ENCODE measurements at places on chromosomes 16 and 17. TPM values are rescaled to one million over a fixed set of nuclear protein-coding genes. Genes with fewer than 3 reads are reported as not detected.

DNA sequence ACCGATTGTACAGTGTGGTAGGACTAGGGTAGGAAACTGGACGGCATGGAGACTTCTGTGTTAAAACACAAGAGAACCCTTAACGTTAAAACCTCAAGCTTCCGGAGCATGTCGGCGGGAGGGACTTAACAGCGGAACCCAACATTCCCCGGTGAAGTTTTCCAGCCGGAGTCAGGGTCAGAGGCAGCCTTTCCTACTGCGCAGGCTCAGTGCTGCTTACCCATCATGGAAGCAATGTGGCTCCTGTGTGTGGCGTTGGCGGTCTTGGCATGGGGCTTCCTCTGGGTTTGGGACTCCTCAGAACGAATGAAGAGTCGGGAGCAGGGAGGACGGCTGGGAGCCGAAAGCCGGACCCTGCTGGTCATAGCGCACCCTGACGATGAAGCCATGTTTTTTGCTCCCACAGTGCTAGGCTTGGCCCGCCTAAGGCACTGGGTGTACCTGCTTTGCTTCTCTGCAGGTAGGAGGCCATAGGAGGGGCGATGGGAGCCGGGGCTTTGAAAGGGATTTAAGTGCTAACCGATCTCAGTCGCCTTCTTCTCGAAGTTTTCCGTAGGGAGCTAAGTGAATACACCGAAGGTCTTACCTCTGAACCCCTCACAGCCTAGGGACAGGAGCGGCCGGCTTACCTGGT is at the start of gene PIGL:
Gene PIGL (plus strand): TSS at position 209 of the 634 bp plus-strand sequence. CDS start 17 bp downstream, at position 226.
- peak; percentile 93 for DNase-seq

DNA sequence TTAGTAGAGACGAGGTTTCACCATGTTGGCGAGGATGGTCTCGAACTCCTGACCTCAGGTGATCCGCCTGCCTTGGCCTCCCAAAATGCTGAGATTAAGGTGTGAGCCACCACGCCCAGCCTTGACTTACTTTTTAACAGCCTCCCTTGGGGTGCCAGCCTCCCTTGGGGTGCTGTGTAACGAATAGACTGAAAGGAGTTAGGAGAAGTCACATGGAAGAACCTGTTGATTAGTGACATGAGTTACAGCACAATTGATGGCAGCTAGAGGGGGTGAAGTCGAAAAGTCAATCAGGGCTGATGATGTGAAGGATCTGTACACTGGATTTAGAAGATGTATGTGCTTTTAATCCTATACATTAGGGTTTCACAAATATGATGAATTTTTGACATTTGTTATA is 39.4 kb upstream of the CDR2 start:
- DNase-seq, result no peak

DNA sequence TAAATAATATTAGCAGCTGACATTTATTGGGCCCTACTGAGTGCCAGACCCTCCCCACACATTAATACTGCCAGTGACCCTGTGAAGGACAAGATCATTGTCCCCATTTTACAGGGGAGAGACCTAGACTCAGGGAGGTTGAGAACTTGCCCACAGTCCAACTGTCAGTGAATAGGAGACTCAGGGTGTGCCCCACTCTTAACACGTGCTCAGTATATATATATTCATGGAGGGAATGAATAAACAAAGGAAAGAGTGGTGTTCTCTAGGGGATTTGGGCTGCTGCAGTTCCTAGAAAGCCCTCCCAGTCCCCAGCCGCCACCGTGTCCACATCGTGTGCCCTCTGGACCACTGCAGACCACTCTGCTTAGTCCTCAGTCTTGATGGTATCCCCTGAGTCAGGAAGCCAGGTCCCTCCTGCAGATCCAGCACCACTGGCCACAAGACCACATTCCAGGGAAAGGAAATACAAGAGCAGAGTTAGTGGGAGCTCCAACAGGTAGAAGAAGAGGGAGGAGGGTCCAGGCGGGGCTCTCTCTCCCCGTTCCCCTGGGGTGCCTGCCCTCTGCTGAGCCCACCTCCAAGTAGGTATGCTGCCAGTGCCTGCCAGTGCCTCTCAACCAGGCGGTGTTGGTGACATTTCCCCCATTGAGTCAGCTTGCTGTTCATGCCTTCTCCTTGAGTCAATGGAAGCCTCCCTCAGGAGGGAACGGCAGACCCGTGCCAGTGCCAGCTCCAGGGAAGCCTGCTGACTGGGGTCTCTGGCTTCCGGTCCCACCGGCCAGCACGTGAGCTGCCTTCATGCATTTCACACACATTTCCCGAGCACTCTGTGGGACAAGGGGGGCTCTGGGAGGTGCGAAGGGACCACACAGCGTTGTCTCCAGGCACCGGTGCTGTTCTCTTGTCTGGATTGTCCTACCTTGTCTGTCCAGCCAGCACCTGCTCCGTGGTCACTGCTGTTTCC is 75.6 kb downstream of the GNAO1 start:
- no peak for DNase-seq

- peak; percentile 40 for DNase-seq
Observed at GRCh38 chr16:84511831-84512230, 7.4 kb upstream of the MEAK7 start.

The DPEP3 gene
- polyA plus RNA-seq, result not detected

DNA sequence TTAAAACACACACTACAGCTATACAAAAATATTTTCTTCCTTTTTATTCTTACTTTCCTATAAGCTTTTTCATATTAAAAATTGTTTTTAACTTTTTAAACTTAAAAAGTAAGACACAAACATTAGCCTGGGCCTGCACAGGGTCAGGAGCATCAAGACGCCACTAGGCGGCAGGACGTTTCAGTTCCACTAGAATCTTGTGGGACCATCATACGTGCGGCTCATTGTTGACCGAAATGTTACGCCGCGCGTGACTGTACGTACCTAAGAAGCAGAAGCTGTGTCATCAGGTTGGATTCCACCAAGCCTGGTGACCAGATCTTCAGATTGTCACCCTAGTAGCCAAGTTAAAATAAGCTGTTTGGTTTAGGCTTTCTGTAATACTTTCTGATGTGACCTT is 47.1 kb downstream of the USP10 start:
- DNase-seq, result no peak

DNA sequence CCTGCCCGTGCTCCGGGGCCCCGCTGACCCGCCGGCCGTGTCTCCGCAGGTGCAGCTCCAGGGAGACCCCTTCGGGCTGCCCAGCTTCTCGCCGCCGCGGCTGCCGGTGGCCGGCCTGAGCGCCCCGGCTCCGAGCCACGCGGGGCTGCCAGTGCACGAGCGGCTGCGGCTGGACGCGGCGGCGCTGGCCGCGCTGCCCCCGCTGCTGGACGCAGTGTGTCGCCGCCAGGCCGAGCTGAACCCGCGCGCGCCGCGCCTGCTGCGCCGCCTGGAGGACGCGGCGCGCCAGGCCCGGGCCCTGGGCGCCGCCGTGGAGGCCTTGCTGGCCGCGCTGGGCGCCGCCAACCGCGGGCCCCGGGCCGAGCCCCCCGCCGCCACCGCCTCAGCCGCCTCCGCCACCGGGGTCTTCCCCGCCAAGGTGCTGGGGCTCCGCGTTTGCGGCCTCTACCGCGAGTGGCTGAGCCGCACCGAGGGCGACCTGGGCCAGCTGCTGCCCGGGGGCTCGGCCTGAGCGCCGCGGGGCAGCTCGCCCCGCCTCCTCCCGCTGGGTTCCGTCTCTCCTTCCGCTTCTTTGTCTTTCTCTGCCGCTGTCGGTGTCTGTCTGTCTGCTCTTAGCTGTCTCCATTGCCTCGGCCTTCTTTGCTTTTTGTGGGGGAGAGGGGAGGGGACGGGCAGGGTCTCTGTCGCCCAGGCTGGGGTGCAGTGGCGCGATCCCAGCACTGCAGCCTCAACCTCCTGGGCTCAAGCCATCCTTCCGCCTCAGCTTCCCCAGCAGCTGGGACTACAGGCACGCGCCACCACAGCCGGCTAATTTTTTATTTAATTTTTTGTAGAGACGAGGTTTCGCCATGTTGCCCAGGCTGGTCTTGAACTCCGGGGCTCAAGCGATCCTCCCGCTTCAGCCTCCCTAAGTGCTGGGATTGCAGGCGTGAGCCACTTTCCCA is 5.9 kb downstream of the CTF1 start:
- DNase-seq, result peak; percentile 74

The NPIPB13 gene
- 3.5 TPM for polyA plus RNA-seq

- no peak for DNase-seq
Observed at GRCh38 chr16:17529982-17530760, 59.4 kb upstream of the XYLT1 start.

DNA sequence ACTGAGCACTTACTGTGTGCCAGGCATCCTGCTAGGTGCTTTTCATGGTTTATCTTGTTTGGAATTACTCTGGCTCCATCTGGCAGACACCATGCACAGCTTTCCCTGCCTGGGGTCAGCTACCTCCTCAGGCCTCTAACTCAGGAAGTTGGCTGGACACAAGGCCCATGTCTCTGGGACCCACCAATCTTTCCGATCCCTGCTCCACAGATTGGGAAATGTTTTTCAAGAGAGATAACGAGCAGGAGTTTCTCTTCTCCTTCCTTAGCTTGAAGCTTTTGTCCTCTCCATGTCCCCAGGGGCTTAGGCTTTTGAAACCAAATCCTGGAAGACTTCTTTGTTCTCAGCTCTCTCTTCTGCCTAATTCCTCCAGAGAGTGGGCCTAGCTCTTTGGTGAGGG is 11.5 kb upstream of the ELAC2 start:
- no peak for DNase-seq

DNA sequence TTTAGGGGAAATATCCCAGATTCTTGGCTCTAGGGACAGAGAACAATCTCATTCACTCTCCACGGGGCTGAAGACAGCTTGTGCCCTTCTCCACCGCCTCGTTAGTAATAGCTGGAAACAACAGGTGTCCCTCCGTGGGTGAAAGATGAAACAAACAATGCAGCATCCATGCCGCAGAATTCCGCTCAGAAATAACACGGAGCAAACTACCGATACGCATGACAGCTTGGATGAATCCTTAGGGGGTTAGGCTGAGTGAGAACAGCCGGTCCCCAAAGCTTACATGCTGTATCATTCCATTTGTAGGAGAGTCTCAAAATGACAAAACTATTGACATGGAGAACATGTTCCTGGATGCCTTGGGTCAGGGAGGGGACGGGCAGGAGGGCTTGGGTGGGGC is 29.4 kb upstream of the CACNG1 start:
- DNase-seq, result no peak

DNA sequence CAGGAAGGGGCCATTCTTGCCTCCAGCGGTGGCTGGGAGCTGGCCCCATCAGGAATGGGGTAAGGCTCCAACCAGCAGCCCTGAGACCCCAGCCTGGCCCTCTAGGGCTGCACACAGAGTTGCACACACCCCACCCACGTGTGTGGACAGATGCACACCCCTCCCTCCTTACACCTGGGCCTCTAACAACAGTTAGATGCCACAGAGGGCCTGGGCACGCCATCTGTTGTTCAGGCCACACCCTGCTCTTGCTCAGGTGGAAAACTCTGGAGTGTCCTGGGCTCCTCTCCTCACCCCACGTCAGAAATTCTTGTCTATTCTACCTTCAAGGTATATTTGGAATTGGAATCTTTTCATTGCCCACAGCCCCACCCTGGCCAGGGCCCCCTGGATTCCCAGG is 13.3 kb upstream of the RAI1 start:
- no peak for DNase-seq

The PITPNC1 gene
- polyA plus RNA-seq, result 7.0 TPM

The ADAM11 gene
- polyA plus RNA-seq, result 9.3 TPM

DNA sequence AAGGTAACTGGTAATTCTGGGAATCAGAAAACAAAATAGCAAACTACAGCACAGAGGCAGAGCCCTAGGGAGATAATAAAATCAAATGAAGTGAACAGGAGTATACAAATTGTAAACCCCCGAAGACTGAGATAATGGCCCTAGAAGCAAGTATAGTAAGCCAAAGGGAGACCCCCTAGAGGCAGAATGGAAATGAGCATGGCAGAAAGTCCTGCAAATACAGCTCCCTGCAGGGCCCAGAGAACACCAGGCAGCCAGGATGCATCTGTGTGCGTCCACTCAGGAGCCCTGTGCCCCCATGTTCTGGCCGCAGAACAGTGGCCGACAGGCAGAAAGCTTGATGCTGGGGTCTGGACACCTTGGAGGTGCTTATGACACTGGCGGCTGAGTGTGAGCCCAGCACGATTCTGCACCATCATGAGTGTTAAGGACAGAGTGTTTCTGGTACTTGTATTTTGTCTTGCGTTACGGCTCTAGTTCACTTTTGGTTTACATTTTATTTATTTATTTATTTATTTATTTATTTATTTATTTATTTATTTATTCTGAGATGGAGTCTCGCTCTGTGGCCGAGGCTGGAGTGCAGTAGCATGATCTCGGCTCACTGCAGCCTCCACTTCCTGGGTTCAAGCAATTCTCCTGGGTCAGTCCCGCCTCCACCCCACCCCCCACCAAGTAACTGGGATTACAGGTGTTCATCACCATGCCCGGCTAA is 48.7 kb downstream of the RGS9 start:
- no peak for DNase-seq

- DNase-seq, result no peak
Observed at GRCh38 chr16:20940871-20941635, 40.5 kb downstream of the LYRM1 start.

GRCh38 chr16:30567160-30567990 is 4.1 kb downstream of the ZNF688 start:
- no peak for DNase-seq

The MATCAP1 gene
- 10.2 TPM for polyA plus RNA-seq

- DNase-seq, result no peak
Observed at GRCh38 chr16:54817940-54818574, 112.6 kb upstream of the IRX5 start.

DNA sequence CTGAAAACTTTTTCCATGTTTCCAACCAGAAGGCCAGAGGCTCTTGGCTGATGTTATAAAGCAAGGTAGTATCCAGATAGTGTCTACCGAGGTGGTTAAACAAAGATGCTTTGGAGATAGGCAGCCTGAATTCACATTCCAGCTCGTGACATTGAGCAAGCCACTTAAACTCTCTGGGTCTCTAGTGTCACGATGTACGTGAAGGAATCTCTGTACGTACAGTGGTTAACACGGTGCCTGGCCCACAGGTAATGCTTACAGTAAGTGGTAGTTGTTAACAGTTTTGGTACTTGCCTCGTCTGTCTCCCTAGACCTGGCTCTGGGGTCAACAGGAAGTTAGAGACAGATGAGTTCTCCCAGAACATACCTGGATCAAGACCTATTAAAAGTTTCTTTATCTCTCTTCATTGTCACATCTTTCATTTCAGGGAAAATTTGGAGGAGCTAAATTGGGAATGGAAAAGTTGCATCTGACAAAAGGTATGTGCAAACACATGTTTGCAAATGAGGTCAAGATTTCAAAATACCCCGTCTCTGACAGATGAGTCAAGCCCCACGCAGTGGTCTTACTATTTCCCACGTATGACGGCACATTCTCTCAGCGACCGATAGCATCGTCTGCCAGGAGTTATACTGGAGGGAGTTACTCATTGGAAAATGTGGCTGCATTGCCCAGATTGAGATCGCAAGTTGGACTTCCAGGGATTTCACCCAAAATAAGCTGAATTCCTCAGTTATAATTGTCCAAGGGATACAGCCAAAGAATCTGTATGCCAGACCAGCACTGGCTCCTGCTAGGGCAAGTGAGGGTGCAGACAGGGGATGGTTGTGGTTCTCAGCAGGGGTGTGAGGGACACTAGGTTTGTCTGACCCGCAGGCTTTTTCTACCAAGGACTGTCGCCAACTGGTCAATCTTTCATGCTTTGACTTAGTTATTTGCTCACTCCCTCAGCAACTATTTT is 18.9 kb upstream of the MYH10 start:
- DNase-seq, result peak; percentile 62

The WNT3 gene
- 0.50 TPM for polyA plus RNA-seq

The CCR7 gene
- polyA plus RNA-seq, result 0.35 TPM

Measured in heart left ventricle (tissue), 16 donors.